ENCODE measurements at places on chromosomes 12 and 14.

- no peak for DNase-seq
These were observed 107.3 kb upstream of the MDM1 start for GRCh38 chr12:68439368-68440045.

DNA sequence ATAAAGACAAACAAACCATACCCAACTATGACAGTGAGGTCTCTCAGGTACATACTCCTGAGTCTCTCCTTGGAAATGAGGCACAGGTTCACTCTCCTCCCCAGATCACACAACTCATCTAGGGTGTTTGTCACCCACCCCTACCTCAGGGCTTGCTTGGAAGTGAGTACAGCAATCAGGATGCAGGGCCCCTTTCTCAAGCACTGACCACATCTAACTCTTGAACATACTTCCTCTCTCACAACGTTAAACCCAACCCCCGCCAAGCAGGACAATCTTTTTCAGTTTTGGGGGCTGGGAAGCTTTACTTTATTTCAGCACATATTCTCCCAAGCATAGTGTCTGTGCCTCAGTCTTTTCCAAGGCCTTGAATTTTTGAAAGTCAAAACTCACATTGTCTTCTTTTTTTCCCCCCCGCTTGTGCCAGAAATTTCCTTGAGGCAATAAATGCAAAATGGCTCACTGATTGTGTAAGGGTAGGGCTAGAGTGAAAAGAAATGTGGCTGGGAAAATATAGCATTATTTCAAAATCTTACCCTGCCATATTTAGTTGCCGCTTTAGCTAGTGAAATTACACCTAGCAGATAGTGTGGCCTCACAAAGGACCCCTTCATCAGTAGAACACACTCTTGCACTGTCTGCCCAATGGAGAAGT, 2.4 kb upstream of the GPR65 start:
- DNase-seq: no peak

DNA sequence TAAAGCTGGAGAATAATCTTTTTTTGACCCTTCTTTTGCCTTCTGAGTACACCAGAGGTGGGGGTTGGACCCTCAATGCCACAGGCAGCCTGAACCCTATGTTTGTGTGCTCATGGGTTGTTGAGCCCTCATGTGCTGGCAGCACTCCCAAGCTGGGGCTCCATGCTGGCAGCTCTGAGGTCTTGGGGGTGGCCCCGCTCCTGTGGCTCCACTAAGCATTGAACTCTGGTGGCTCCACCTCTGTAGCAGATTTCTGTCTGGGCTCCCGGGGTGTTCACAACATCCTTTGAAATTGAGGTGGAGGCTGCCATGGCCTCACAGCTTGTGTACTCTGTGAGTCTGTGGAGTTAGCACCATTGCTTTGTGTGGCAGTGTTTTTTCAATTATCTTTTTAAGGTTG, 557.4 kb upstream of the SEL1L start:
- DNase-seq: no peak

GRCh38 chr14:104020471-104020870, 65.0 kb upstream of the ASPG start:
- DNase-seq: no peak

- no peak for DNase-seq
These were observed 101.3 kb downstream of the FOXN3 start for GRCh38 chr14:89315493-89316470.

DNA sequence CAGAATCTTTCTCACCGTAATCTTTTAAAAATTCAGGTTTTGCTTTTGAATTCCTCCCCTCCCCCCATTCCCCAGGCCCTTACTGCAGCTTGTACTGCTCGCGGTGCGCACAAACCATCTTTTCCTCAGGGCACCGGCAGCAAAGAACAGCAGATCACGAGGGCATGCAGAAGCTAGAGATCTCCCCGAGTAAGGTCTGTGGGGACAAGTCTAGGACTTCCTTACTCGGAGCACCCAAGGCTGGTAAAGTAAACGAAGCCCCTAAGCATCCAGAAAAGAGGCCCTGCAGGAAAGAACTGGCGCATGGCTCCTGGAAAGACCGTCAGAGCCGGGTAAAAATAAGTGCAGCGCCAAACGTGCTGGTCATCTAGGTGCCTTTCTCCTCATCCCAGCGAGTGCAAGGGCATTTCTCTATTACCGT, 727 bp downstream of the LDHB start:
- peak; percentile 43 for DNase-seq

DNA sequence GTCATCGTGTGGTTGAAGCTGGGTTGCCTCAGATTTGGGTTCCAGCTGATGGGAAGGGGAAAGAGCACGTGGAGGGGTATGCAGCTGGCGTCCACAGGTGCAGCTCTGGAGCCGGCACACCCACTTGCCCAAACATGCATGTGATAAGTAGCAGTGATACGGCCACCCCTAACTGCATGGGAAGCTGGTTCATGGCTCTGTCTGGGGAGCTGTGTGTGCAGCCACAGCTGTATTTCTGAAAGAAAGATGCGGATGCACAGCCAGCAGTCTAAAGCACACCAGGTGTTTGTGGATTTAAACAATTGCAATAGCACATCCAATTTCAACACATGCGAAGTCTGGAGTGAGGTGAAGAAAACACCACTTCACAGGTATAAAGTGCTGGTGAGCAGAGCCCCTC, 181.4 kb downstream of the EFCAB11 start:
- DNase-seq: no peak

- DNase-seq: no peak
These were observed 530.5 kb downstream of the NOVA1 start for GRCh38 chr14:26067341-26067740.

DNA sequence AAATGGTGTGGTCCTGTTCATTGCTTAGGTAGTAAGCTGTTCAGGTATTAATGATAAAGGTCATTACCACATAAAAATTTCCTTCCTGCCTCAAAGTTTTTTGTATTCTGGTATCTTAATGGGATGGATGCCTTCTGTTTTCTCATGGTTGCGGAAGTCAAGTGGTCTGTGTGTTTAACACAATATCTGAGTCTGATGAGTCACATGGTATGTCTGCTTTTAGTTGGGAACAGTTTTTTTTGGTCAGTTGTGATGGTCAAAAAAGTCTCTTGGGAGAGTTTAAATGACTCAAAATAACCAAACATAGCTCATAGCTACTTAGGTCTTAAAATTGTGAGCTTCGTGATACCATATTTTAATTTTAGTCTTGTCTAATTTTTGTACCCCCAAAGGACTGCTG, 40.7 kb downstream of the STK38L start:
- no peak for DNase-seq

DNA sequence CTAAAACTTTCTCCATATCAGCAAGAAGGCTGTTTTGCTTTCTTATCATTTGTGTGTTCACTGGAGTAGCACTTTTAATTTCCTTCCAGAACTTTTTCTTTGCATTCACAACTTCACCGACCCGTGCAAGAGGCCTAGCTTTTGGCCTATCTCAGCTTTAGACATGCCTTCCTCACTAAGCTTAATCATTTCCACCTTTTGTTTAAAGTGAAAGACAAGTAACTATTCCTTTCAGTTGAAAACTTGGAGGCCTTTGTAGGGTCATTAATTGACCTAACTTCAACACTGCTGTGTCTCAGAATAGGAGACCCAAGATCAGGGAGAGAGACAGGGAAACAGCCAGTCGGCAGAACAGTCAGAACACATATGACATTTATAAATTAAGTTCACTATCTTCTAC, 39.3 kb downstream of the BBS10 start:
- DNase-seq: no peak

GRCh38 chr12:100295764-100296555, 29.0 kb downstream of the SCYL2 start:
- DNase-seq: no peak

- no peak for DNase-seq
These were observed 106.7 kb downstream of the PPHLN1 start for GRCh38 chr12:42432517-42433140.

DNA sequence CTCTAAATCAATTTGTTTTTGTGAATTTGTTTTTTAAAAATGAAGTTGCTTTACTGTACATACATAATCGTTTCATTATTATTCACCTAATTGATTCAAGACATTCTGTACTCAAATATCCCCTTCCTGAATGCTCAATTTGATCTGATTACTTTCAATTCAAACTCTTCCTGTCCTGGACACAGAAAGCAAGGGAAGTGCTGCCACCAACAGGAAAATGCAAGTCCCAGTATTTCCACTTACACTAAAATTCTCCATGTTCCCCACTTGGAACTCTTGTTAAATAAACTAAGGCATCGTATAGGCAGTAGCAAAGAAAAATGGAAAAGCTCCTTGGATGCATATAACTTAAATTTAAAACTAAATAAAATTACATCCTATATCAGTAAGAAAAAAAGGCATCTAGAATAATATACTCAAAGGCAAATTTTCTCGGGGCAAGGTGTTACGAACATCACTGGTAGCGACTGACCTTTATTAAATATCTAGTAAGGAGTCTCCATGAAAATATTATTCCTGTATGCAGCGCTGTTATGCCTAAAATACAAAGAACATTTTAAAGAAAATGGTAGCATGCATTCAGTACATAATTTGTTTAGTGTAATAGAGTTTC, 72.0 kb upstream of the DBX2 start:
- DNase-seq: no peak

DNA sequence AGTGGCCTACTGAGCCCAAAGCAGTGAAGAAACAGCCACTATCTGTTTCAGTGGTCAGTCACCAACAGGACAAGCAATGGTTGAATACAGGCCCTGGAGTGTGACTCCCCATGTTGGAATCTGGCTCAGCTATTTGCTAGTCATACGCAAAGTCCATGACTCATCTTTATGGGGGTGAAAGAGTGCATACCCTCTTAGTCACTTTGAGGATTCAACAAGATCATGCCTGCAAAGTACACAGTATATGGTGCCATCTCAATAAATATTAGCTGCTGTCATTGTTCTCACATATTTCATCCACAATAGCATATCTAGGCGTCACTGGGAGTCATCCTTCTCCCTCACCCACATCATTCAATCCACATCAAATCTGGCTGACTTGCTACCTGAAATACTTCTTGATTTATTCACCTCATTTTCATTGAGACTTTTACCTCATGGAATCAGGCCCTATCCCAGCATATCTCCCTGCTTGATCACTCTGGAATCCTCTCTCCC, 26.4 kb upstream of the STAB2 start:
- DNase-seq: no peak

- DNase-seq: no peak
These were observed 1.4 kb downstream of the SERPINA9 start for GRCh38 chr14:94474581-94475031.

- no peak for DNase-seq
These were observed 28.7 kb downstream of the CLIP1 start for GRCh38 chr12:122393817-122394216.

- peak; percentile 47 for DNase-seq
These were observed 11.5 kb upstream of the NUP107 start for GRCh38 chr12:68675101-68675842.

DNA sequence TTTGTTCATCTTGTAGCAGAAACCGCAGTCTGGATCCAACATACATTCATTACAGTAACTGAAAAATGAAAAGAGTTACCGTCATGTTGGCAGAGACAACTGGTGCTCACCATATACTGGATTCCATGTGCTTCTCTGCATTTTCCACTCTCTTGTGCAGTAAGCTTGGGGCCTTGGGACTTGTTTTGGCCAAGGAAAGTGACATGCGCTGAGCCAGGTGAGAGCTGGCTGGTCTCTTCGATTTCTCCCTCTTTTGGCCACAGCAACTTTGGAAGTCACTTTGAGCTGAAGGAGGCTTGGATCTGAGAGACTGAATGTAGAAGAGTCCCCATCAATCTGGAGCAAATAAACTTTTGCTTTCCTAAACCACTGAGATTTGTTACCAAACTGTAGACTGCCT, 210.6 kb upstream of the ABCD2 start:
- DNase-seq: no peak

- DNase-seq: no peak
These were observed 21.7 kb downstream of the RACGAP1 start for GRCh38 chr12:50003595-50003994.

DNA sequence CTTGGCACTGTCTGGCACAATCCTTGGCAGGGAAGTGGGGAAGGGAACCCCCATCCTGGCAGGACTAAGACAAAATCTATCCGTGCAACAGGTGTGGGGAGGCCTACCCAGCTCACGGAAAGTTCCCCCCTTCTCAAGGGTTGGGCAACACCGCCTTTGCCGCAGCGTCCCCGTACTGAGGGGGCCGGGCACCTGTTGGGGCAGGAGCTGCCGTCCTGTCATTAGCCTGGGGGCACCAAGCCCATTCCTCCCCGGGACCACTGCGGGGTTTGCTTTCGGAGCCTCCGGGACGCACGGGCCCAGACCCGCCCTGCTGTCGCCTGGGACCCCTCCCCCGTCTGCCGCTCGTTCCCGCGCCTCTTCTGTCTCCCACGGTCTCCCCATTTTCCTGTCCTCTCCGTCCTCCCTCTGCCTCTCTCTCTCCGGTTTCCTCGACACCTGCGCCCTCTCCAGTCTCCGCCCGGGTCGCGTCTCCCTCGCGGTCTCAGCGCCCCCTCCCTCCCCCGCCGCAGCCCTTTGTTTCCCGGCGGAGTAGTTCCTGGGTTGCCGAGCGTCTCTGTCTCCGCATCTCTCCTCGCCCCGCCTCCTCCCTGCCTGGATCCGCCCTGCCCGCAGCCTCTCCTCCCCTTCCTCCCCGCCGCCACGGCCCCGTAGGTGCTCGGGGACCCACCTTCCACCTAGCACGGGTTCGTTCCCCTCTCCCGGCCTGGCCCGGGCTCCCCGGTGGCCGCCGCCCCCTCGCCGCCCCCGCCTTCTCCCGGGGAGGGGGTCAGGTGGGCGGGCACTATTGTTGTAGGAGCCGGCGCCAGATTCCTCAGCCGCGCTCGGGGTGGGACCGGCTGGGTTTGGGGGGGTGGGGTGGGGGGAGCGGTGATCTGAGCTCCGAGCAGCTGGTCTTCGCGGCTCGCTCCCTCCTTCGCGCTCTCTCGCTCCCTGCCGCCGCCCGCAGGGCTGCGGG, at the start of gene CACNB3:
TSS of gene CACNB3 (plus strand) at position 624 of the 958 bp plus-strand sequence. CDS start 434 bp downstream, outside the sequence.
- peak; percentile 89 for DNase-seq

GRCh38 chr12:64082866-64083268, 139.2 kb downstream of the KICS2 start:
- DNase-seq: no peak

GRCh38 chr14:68770553-68771286, 22.1 kb downstream of the ZFP36L1 start:
- no peak for DNase-seq

DNA sequence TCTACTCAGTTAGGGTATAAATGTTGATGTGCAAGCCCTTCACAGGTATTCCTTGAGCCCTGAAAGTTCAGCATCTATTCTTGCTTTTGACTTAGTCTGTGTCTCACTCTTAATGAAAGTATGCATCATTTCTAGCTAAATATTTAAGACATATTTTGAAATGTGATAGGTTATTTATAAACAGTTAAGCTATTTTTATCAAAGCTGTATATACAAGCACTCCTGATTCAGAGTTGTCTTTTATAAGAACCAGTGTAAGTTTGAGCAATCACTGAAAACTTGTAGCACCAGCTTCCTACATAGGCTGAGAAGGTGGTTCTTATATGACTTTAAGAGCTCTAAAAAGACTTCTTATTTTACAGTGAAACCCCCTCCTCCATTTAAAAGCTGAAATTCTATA, 98.6 kb downstream of the MYF5 start:
- no peak for DNase-seq

Measured in activated CD4-positive, alpha-beta T cell treated with anti-CD3 and anti-CD28 coated beads, Interleukin-2, amount 50 U/mL, for 48 hours (primary cell).